Stimulated activated CD4-positive, alpha-beta T cell treated with anti-CD3 and anti-CD28 coated beads, TNF-alpha, amount 100 ng/mL, for 4 hours (primary cell): ENCODE measurements at places on chromosomes 1 and 21.
A peak's percentile ranks its signal among the peaks of the same experiment; 100 is the strongest.

- no peak for DNase-seq
Observed at GRCh38 chr1:71921204-71921603, 361.1 kb downstream of the NEGR1 start.

DNA sequence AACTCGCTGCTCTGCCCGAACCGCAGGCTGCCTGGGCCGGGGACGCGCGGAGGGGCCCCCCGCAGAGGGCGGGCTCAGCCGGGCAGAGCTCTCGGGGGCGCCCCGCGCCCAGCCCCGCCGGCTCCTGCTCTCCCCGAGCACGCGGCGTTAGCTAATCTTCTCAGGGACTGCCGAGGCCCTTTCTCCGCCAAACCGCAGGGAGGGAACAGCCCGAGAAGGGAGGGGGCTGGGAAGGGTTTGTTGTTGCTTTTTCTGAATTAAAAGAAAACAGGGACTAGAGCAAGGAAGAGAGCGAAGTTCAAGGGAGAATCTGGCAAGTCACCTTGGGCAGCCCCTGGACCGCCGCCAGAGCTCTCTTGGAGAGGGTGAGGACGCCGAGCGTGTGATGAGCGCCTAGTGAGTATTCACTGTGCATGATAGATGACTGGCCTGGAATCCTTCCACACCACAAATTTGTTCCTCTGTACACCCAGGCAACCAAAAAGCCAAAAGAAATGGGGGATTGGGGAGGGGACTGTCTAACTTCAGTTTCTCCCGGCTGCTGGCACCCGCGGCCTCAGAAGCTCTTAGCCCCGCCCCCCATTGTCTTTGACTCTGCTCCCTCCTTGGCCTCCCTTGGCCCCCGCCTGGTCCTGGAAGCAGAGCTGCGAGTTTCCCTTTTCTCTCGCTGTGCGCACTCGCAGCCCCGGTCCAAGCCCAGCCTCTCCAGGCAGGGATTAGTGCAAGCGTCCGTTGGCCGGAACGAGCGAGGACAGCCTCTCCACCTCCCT, 19.7 kb upstream of the LMX1A start:
- peak; percentile 7 for DNase-seq

DNA sequence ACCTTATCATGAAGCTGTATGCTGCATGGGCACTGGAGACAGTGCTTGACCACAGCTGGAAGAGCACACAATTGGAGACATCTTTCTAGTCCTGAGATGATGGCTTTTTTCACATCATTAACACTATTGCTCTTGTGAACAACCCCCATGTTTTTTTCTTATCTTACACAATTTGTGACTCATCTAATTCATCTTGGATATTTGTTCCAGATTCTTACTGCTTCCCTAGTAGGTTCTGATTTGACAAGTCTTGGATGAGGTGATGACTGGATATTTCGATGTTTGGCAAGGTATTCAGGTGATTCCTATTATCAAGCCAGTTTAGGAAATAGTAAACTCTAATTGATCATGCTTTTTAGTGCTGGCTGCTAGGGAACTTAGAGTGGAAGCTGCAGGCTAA, 23.7 kb downstream of the HLX start:
- no peak for DNase-seq

- DNase-seq: no peak
Observed at GRCh38 chr1:64234714-64235113, 31.3 kb downstream of the UBE2U start.

GRCh38 chr1:44418022-44418673, 13.1 kb downstream of the RNF220 start:
- no peak for DNase-seq

GRCh38 chr1:40884055-40884795, 22.1 kb upstream of the CITED4 start:
- DNase-seq: no peak

- no peak for DNase-seq
Observed at GRCh38 chr21:14913638-14914037, 151.2 kb downstream of the NRIP1 start.

GRCh38 chr1:151945725-151946722, 36.7 kb upstream of the THEM4 start:
- no peak for DNase-seq

GRCh38 chr1:156803086-156803851, 13.4 kb downstream of the SH2D2A start:
- no peak for DNase-seq

DNA sequence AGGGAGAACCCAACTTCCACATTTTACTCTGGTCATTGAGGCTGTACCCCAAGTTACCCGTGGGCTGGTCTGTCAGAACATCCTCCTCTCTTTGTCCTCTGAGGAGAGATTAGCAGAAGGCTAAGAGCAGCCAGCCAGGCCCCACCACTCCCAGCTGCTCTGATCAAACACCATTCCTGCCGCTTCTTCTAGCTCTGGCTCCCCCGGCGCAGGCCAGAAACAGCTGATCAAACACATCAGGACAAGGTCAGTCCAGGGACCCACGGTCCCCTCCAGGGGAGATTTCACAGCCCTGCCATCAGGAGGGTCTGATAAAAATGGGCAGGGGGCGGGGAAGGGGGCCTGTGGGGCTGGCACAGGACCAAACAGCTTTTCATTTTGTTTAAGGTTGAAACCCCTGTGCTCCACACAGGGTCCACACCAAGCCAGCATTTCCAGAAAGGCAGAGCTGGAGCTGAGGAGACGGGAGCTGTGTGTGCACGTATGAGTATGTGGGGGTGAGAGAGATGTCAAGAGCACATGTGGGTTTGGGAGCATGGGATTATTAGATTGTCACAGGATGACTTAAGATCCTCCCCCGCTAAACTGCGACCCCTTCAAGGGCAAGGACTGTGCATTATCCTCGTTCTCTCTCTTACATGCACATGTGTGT, 29.9 kb upstream of the EPHA8 start:
- no peak for DNase-seq

- no peak for DNase-seq
Observed at GRCh38 chr1:66733348-66734017, 18.8 kb upstream of the DYNLT5 start.

DNA sequence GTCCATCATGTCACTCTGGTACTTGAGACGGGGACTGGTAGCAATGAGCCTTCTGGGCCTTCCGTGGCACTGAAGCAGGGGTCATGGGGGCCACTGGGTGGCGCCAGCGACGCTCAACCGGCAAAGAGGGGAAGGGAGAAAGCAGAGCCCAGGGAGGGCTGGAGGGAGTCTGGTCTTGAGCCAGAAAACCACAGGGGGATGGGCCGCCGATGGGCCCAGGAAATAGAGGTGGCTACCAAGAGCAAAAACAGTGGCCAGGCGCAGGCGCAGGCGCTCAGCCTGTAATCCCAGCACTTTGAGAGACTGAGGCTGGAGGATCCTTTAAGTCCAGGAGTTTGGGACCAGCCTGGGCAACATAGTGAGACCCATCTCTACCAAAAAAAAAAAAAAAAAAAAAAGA, 21.8 kb downstream of the EXOC8 start:
- DNase-seq: peak; percentile 7

GRCh38 chr1:19689085-19689757, 24.5 kb downstream of the HTR6 start:
- DNase-seq: no peak
